ENCODE measurements at places on chromosomes 12 and 14.

GRCh38 chr14:58737511-58737910 lies 99.7 kb downstream of the DACT1 start:
- DNase-seq: no peak

DNA sequence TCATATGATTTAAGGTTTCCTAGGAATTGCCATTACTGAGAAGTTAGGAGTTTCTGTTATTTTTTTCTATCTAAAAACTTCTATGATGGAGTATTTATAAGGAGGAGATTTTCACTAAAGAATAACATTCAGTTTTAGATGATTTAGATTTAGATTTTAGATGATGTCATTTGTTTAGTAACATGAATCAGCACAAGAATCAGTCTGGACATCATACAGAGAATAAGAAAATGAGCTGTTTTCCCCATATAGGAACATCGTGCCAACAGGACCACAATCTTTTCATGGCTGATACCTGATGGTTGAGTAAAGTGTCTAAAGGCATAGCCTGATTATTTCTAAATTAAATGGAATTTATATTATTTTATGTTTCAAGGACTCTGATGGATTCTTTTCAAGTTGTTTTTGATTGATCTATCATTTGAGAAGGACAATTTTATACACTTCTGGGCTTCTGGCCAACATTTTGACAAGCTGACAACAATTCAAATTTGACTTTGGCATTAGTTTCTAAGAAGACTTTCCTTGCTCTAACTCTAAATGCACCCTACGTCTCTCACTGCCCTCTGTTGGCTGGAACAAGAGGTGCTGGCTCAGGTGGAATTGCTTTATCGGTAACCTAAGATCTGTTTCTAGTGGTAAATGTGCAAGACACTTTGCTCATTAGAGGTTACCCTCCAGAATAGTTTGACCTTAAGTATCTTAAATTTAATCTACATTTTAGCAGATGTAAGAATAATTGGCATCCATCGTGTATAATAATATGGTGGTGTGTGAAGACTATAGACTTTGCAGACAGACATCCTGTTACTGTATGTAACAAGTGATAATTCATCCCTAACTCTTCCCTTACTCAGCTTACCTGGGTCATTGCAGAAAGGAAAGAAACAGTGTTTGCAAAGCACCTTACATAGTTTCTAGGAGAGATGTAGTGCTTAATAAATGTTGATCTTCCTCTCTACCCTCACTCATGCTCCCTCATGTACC lies 42.8 kb upstream of the CPSF6 start:
- no peak for DNase-seq

DNA sequence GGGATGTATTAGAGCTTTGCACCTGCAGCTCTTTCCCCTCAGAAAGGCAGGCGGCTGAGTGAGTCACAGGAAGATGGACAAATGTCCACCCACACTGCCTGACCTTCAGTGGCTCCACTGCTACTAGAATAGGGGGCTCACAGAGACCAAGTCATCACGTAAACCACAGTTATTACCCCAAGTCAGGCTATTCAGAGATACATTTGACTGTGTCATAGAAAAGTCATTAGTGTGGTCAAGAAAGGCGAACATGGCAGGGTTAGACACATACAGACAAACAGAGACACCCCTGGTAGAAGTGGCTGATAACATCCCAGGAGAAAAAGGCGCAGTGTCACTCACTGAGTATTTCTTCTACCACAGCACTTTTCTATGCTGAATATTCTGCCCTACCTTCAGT lies 36.0 kb downstream of the GCH1 start:
- no peak for DNase-seq

DNA sequence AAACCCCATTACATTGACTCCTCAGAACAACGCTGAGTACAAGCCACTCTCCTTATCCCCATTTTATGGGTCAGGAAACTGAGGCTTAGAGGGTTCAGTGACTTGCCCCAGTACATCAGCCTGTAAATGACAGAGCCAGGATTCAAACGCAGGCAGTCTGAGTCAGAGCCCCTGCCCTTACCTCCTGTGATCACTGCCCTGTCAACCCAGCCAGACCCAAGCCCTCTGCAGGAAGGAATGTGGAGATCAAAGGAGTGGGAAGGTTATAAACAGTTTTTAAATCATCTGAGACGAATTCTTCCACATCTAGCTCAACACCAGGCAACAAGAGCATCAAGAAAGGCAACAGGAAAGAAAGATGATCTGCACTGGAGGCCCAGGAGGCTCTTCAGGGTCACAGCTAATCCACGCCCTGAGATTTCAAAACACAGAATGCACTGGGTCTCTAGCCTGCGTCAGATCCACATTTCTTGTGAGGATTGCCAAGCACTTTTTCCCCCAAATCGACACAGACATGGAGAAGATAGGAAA lies 38.5 kb downstream of the SPTB start:
- peak; percentile 62 for DNase-seq

DNA sequence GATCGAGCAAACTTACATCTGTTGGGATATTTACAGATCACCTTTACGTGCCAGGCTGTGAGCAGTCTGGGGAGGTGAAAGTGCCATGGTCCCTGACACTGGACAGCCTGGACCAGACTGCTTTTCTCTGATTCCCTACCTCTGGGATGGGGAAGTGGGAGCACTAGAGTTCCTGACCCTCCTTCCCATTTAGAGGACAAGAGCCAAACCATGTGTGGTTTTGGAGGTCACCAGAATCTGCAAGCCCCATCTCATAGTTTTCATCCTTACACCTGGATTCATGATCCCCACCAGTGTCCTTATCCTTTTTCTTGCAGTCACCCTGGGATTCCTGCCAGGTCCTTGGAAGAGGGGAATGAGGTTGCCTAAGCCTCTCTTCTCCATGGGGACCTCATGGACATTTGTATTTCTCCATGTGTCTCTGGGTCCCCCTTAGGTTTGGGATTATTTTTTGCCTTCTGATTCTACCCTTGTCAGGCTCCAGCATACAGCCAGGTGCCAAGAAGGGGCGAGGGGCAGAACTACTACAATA lies 1.5 kb upstream of the WNT10B start:
- DNase-seq: no peak

DNA sequence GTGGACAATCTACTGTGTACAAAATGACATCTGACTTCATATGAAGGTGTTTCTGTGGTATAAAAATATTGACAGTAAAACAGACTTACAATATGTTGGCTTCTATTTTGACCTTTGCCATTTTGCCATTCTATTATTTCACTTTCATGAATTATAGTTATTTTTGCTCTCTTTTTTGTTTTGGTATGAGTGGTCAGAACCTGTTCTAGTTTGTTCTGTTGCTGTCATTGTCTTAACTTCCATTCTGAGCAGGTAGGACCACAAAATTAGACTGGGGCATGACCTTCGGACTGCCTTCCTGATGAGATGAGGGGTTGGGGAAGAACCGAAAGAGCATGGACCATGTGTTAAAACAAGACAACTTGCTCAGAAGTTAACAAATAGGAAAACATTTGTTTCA lies 36.5 kb upstream of the IFNG-AS1 start:
- DNase-seq: no peak

All from RWPE1 (cell line).